ENCODE measurements at places on chromosomes 13 and 19.

- DNase-seq = no peak
Observed at GRCh38 chr13:112845511-112846144, 123.4 kb upstream of the MCF2L start.

GRCh38 chr13:80599765-80600164 is 258.8 kb upstream of the SPRY2 start:
- DNase-seq = no peak

DNA sequence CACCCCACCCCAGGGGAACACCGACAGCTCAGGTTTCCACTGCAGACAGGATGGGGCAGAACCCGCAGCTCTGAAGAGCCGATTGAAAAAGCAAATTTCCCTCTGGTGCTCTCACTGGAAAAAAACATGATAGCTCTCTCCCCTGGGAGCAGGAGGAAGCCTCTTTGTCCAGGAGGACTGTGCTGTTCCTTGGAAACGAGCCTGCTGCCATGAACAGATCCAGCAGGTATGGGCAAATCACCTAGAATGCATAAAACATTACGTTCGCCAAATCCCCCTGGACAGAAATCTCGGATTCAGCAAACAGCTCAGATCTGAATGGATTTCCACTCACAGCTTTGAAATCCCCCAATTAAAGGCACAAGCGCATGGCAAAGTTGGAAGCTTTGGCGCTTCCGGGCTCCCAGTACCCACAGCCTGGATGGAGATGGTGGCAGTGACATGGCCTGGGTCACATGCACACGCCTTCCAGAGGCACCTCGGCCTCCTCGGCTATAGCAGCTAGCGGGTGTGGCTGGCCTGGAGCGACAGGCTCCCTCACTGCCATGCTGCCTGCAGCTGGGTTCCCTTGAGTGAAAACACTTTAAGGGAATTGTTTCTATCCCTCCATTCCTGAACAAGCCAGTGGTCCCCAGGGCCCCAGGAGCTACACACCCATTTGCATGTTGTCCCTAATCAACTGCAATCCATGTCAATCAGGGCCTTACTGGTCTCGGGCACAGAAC is 59.1 kb downstream of the CEBPG start:
- DNase-seq = no peak

DNA sequence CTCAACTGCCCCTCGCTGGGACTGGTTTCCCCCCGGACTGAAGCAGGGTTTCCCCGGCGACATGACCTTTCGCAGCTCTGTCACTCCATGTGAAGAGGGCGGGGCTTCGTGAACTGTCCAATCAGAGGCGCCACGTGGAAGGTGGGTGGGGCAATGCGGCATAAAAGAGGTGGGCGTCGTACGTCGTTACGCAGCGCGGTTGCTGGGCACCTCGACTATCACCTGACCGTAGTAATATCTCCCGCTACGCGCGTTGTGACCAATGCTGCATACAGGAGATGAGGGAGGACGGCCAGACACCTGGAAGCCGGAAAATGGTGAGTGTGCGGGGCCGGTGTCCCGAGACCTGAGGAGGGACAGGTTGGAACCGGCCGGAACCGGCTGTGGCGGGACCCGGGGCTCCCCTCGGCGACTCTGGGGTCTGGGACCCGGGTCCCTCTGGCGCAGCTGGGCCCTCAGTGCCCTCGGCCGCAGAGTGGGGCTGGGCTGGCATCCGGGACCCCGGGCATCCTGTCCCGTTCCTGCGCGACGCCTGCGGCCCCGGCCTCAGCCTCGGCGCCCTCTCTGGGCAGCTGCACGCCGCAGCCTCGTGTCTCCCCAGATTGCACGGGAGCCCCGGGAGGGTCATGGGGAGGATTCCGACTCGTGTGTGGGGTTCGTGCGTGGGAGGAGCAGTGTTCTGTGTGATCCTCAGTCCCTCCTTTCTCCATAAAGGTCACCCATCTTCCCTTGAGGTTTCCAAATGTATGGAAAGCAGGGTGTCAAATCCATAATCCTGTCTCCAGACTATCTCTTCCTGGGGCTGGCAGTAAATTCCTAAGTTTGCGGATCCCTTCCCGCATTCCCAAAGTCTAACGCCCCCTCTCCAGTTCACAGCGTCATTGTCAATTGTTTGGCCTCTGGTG is 32.2 kb downstream of the ZNF136 start:
- no peak for DNase-seq

GRCh38 chr13:25927932-25928331 is 123.9 kb downstream of the SHISA2 start:
- DNase-seq = no peak

- DNase-seq = no peak
Observed at GRCh38 chr13:30314069-30314468, 6.7 kb upstream of the KATNAL1 start.

GRCh38 chr19:50741179-50741933 is 18.2 kb downstream of the CLEC11A start:
- DNase-seq = no peak

- DNase-seq = no peak
Observed at GRCh38 chr13:110199046-110199831, 107.7 kb downstream of the COL4A1 start.

DNA sequence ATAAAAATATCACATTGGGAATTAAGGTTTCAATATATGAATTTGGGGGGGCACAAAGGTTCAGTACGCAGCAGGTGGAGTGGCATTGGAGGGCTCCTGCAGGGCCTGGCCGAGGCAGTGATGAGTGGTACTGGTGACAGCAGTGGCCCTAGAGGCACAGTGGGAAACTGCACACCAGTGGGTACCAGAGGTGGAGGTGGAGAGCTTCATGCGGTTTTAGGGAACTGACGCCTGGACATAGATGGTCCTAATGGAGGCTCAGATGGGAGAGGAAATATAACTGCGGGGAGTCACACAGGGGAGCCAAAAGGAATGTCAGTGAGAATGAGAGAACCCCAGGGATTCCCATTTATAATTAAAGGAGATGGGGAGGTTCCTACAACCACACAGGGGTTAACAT is 156.2 kb downstream of the COG6 start:
- DNase-seq = no peak

- no peak for DNase-seq
Observed at GRCh38 chr13:31649766-31650165, 89.6 kb upstream of the RXFP2 start.

GRCh38 chr13:40668335-40668734 is 1.9 kb upstream of the FOXO1 start:
- no peak for DNase-seq

GRCh38 chr19:38142176-38143035 is 81.6 kb downstream of the DPF1 start:
- DNase-seq = peak; percentile 47

DNA sequence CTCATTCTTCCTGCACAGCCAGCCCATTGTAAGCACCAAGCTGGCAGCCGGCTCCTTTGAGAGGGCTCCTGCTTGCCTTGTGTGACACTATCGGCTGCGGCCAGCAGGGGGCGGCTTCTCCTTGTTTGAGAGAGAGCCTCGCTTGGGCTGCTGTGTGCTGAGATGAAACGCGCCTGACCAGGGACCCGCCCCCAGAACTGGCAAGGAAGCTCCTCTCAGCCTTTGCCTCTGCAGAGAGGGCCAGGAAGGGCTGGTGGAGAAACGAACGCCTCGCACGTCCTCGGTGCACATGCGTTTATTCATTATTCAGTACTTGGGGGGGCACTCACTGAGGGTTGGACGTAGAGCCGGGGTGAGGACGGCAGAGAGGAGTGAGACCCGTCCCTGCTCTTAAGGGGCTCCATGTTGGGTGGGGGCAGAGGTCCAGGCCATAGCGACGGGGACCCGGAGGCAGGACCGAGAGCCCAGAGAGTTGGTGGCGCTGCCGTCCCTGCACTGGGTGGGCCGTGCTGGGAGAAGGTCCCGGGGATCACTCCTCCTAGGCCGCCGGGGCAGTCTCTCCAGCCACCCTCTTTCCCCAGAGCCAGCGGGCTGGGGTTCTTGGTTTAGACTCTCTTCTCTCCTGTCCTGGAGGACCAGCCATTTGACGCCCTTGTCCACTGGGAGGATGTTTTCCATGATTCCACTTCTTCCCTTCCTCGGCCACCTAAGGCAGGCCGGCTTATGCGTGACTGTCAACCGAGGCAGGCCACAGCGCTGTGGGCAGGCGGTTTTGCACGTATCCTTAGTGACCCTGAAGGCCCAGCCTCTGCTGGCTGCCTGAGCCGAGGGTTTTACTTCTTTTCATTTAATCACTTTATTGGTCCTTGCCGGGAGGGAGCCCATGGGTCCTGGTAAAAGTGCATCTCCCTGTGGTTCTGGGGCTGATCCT is 174.5 kb downstream of the KATNAL1 start:
- peak; percentile 93 for DNase-seq

- DNase-seq = no peak
Observed at GRCh38 chr19:50835785-50836542, 2.6 kb upstream of the KLK15 start.

DNA sequence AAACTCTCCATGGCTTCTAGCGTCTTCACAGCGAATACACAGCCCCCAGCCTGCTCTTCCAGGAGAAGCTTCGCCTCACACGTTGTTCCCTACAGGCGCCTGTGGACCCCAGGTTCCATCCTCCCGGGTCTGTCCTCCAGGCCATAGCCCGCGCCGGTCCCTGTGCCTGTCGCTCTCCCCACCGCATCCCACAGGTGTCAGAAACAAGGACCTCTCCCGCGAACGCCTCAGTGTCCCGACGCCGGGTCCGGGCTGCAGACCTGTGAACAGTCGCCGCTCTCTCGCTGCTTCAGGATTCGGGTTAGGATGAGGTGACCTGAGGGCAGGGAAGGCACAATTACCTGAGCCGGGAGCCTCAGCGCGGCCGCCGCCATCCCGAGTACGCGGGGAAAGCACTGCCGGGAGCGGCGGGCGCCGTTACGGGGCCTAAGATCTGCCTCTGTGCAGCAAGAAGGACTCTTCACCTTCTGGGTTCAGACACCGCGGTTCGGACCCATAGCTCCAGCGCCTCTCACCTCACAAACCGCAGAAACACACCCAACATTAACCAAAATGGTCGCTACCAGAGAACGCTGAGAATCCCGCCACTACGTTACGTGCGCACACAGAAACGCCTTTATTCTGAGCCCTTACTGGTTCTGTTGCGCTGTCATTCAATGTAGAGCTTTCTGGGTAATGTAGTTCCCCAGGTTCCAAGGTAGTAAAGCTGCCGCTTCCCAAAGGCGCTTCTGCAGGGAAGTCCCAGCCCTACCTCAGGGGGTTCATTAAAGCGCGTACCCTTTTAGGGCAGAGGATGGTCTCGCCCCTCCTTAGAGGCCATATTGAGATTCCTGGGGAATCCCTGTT is at the start of gene ZNF418:
TSS of gene ZNF418 (minus strand) at position 583 of the 846 bp plus-strand sequence. CDS start 1,580 bp downstream, outside the sequence.
- DNase-seq = peak; percentile 75

DNA sequence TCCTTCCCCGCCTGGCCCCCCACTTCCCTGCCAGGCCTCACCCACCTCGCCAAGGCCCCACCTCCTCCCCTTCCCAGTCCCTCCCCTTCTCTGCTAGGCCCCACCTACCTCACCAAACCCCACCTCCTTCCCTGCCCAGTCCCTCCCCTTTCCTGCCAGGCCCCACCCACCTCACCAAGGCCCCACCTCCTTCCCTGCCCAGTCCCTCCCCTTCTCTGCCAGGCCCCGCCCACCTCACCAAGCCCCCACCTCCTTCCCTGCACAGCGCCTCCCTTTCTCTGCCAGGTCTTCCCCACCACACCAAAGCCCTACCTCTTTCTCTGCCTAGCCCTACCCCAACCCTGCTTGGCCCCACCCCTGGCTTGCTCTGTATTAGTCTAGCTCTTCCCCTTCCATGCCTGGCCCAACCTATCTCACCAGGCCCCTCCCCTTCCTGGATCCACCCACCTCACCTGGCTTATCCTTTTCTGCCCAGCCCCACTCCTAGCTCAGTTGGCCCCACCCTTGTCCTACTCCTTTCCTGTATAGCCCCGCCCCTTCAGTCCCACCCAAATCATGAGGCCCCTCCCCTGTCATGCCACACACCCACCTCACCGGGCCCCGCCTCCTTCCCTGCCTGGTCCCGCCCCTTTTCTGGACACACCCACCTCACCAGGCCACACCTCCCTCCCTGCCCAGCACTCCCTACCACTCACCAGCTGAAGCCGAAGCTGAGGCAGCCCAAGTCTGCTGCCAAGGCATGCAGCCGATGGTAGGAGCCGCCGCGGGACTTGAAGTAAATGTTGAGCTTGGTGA is 16.2 kb downstream of the CERS1 start:
- no peak for DNase-seq

GRCh38 chr13:33072282-33072681 is 56.1 kb downstream of the KL start:
- DNase-seq = peak; percentile 83

DNA sequence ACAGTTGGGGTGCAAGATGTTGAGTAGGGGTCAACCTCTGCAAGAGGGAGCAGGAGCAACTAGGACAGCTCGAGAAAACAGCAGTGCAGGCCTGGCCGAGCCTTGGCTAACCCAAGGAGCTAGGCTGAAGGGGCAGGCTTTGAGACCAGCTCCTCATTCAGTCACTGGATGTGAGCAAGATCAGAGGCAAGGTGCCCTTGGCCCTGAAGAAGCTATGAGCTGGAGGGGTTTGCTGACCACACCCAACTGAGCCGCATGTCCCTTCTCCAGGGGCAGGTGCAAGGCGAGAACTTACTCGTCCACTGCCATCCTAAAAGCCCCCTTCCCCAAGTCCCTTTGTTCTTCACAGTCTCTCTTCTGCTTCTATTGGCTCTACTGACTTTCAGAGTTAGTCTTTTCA is 126.1 kb upstream of the UBL3 start:
- DNase-seq = no peak

DNA sequence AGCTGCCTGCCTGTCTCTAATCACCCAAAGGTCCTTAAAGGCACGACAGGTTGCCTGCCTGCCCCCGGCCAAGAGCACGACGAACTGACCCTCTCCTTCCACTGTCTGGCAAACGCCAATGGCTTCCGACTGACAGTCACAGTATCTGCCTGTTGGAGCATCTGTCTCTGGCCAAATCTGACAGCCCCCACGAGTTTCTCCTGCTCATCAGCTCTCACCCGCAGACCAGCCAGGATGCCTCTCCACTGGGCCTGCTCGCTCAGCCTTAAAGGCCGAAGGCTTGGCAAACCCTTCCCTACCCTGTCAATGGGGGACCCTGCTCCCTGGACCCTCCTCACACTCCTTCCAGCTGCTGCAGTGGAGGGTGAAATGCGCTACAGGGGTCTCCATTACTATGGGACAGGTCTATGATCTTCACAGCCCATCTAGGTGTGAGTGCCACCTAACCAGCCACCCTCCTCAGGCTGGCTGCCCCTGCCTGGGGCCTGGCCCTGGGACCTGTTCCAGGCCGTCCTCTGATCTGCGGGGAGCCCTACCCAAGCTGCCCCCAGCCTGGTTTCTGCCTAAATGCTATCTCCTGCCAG is 932 bp downstream of the FAM83E start:
- DNase-seq = no peak

- DNase-seq = no peak
Observed at GRCh38 chr19:41408256-41408655, 10.6 kb downstream of the BCKDHA start.

GRCh38 chr13:76329004-76329403 is 557.2 kb downstream of the KCTD12 start:
- no peak for DNase-seq

- peak; percentile 35 for DNase-seq
Observed at GRCh38 chr19:4352701-4353121, 9.3 kb downstream of the MPND start.

GRCh38 chr13:98960606-98961502 is 17.0 kb downstream of the DOCK9 start:
- DNase-seq = no peak

DNA sequence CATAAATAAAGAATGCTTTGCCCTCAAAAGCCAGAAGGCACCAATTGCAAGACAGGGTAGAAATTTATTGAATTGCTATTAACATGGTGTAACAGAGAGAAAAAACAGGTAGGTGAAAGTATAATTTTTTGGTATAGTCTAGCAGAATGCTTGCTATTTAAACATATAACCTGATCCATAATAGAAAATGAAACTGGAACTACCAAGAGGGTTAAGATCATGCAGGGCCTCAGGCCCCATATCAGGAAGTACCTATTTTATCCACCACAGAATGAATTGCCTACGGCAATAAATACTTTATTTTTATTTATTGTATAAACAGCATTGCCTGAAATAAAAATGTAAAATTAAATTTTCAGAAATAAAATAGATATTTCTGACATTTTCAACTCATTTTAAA is 159.5 kb downstream of the PRR20E start:
- DNase-seq = peak; percentile 6

All from foreskin melanocyte (primary cell).